ENCODE measurements at places on chromosomes 7 and 10.

GRCh38 chr7:95840953-95841950, 68.9 kb downstream of the DYNC1I1 start:
- DNase-seq = no peak

DNA sequence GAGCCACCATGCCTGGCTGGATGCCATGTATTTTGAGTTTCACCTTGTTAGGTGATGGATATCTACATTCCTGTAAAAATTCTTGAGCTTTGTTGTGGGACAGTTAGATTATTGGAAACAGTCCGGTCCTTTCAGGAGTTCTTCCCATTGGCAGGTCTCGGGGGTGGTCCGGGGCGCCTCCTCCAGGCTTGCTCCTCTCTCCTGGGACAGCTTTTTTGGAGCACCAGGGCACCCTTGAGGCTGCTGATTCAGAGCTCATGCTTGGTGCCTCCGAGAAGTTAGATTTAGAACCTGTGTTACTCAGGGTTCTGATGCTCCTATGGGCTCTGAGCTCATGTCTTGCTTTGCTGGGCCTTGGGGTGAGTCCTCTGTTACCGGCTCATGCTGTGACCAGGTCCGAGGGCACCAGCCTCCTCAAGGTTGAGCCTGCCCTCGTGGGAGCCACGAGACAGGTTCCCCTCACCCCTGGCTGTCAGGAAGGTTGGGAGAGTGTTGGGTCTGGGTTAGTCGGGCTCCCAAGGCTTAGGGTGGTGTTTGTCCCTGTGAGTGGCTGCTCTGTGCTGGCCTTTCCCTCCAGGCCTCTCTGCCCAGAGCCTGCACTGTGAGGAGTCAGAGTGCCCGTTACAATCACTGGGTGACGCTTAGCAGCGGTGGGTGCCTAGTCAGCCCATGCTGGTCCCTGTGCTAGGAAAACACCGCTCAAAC, 6.0 kb downstream of the SPRN start:
- no peak for DNase-seq

GRCh38 chr7:96380111-96380512, 58.2 kb upstream of the SLC25A13 start:
- DNase-seq = no peak

DNA sequence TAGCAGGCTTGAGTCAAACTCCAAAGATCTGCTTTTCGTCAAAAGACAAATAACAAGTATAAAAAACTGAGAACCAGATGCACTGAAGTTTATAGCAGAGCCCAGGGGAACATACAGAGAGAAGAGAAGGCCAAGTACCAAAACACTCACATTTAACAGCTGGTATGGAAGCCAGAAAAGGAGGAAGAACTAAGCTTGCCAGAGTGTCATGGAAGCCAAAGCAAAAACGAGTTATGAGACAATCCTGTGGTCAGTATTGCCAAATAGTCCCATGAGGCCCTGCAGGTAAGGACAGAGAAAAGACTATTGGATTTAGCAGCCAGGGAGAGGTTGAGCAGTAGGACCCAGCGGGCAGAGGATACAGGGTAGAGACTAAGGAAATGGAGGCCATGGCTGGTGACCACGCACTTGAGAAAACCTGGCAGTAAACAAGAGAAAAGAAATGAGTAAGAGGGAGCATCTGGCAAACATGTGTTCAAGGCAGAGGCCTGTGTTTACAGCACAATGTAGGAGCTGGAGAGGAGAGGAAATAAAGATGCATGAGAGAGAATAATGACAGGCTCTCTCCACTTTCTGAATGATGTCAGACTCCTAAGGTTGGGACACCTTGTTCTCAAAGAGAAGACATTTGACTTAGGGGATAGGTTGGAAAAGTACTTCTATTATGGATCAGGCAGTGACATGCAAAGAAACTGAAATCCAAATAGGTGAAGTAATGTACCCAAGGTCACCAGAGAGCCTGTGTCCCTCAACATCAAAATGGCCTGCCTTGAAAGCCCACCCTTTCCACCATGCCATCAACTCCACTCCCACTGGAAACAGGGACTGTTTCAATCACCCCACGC, 9.1 kb downstream of the CREB3L2 start:
- DNase-seq = no peak

Measured in CD8-positive, alpha-beta T cell (primary cell).